Suppressor macrophage treated with lipopolysaccharide for 1 hour (primary cell): ENCODE measurements at places on chromosomes 3 and 15.

DNA sequence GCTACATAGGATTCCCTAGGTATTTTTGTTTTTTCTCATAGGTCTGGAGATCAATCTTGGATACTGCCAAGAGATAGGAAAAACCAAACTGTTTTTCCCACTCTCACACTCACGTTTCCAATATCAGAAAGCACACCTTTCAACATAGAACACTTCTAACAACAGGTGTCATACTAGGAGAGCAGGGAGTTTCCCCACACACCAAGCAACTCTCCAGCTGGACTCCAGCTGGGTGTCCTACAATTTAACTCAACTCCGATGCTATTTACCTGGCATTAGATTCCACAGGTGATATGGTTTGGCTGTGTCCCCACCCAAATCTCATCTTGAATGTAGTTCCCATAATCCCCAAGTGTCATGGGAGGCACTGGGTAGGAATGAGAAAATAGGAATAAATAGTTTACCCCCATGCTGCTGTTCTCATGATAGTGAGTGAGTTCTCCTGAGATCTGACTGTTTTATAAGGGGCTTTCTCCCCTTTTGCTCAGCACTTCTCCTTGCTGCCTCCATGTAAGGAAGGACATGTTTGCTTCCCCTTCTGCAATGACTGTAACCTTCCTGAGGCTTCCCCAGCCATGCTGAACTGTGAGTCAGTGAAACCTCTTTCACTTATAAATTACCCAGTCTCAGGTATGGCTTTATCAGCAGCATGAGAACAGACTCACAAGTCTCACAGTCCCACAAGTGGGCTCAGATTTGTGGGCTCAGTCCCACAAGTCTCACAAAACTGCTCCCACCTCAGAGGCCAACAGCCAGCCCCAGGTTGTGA lies 354.5 kb upstream of the THBS1 start:
- no peak for DNase-seq

GRCh38 chr3:115836944-115837343 lies 213.6 kb downstream of the GAP43 start:
- DNase-seq, result peak; percentile 38

DNA sequence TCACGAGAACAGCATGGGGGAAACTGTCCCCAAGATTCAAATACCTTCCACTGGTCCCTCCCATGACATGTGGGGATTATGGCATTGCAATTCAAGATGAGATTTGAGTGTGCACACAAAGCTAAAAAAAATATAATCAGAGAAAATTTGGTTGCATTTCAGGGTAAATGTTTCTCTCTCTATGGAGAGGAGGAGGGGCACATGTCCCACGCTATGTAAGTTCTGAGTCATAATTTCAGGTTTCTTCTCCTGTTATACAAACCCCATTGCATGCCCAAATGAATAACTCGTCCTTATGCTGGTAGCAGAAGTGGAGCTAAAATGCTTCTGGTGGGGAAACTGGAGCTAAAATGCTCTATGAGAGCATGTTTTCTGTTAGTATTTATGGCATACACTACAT lies 209.7 kb upstream of the DCBLD2 start:
- DNase-seq, result no peak

DNA sequence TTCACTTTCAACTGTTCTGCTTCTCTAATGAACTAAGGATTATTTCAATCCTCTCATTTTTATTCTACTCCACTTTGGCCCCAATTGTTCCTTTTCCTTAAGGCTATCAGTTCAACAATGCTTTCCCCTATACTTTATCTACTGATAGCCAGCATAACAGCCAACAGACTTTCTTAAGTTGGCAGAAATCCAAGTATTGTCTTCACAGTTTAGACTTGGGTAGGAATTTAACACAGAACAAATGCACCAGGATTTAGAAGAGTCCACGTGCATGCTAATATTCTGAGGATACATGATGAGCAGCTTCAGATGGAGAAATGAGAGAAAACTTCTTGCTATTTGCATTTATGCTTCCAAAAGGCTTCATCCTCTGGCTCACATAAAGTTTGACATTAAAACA lies 54.8 kb downstream of the FBN1 start:
- no peak for DNase-seq

- peak; percentile 36 for DNase-seq
Measured at GRCh38 chr15:68228143-68228970, 1.2 kb downstream of the CLN6 start.

DNA sequence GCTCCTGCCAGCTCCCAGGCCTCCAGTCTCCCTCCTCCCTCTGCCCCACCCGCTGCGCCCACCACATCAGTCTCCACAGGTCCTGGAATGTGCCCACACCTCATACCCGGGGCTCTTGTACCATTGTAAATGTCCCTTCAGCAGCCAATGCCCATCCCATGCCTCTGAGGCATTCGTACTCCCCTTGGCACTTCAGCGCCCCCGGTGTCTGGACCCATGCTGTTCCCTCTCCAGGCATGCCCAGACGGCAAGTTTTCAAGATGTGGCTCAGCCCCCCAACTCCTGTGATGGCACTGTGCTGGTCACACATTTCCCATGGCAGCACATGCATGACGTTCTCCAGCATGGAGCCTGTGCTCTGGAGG lies 13.3 kb downstream of the PLXND1 start:
- DNase-seq, result no peak

GRCh38 chr15:38701149-38701548 lies 136.5 kb upstream of the RASGRP1 start:
- no peak for DNase-seq
